Activated T-helper 1 cell treated with anti-CD3 and anti-CD28 coated beads, Interleukin-12 subunit alpha, Interleukin-12 subunit beta, Interleukin-2, Interleukin-4 antibody, amounts not matched to agents 30 ng/mL and 10 ng/mL and 1 ng/mL, durations not matched to agents 14 hours and 24 hours and 36 hours (primary cell): ENCODE measurements at places on chromosomes 3 and 15.

GRCh38 chr3:144770915-144771351 lies 799.3 kb downstream of the DIPK2A start:
- no peak for DNase-seq

DNA sequence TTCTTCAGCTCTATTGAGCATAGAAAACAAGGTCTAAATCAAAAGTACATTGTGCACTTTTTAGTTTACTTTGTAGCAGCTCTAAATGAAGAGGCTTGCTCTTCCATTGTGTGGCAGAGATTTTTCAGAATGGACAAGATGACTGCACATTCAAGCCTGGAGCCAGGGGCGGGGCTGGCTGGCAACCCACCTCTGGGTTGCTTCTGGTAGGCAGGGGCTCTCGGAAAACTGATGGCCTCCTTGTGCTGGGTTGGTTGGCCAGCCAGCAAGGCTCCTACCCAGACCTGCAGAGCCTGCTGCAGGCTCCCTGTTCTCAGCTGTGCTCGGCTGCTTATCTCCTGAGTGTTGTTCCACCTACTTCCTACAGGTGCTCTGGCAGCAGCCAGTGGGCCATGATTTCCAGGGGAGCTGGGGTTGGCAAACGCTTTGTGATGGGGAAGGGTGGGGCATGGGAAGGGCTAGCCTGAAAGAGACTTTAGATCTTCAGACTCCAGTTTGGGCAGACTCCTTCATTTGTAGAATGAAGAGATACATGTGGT lies 8.8 kb downstream of the BSN start:
- DNase-seq: no peak

- DNase-seq: no peak
Measured at GRCh38 chr3:135131290-135131689, 336.2 kb downstream of the EPHB1 start.

DNA sequence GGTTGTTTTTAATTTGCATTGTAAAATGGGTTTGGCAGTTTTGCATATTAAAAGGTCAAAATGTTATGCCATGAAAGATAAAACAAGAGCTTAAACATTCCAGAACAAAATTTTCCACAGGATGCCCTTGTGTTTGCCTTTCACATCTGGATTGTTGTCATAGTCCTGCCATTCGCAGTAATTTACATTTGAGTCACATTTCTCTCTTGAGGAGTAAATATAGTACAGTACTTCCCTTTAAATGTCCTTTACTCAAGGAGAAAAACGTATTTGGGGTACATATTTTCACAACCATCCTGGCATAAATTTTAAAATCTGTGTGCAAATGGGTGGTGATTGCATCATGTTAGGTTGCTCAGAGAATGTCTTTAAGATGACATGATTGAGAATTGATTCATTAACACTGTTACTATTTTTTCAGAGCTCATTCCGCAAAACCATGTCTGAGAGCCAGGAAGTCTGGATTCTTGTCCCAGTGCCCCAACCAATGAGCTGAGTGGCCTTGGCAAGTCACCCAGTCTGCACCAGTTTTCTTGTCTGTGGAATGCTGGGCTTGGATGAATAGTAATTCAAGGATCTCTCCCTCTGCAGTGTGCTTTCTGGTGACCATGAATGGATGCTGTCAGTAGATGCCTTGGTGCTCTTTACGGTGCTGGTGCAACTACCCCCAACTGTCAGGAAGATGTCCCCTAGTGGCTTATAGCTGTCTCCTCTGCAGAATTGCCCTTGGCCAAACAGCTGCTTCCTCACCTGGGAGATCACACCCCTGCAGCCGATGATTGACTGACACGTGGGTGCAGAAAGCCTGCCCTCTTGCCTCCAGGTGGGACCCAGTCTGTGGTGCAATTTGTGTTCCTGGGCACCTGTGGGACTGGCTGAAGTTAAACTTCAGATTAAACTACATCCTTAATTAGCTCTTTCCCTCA lies 43.0 kb downstream of the ABHD5 start:
- no peak for DNase-seq

GRCh38 chr15:96107916-96108315 lies 222.6 kb upstream of the NR2F2 start:
- no peak for DNase-seq

DNA sequence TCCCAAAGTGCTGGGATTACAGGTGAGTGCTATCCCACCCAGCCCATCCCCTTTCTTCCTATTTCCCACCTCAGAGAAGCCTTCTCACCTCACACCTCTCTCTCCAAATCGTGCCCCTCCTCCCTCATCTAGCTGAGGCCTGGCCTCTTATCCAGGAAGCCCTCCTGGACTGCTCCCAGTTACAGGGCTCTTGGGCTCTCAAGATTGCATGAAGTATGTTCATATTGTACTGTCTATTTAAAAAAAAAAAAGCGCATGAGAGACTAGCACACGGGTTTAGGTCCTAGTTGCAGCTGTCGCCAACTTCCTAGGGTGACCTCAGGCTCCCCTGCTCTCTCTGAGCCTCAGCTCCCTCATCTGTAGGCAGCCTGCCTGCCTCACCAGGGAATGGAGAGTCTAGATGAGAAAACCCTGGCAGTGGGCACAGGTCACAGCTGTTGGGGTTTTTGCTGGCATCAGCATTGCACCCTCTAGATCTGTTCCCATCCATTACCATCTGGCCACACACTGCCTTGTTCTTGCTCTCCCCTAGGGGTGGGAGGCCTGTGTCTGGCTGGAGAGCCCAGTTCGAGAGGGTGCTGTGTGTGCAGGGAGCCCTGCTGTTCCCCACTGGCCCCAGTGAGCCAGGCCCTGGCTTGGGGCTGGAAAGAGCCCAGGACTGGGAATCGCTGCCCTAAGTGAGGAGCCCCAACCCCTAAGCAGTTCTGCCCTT lies 24.2 kb upstream of the C15orf39 start:
- DNase-seq: no peak

GRCh38 chr3:129890125-129890524 lies 3.4 kb downstream of the TMCC1 start:
- no peak for DNase-seq

DNA sequence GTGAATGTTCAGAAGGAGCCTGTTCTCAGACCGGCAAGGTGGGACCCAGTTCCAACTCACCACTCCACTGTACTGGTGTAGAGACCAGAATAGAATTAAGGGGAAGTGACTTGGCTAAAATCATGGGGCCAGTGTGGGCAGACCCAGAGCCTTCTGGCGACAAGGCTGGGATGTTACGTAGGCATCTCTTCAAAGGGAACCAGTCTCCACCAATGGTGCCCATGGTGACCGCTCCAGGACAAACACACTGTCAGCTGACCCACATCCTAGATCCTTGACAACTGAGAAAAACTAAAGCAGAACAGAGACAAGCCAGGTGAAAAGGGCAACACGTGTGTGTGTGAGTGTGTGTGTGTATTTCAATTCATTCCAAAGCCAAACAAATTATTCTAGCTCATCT lies 321.7 kb upstream of the FRG2C start:
- DNase-seq: no peak

DNA sequence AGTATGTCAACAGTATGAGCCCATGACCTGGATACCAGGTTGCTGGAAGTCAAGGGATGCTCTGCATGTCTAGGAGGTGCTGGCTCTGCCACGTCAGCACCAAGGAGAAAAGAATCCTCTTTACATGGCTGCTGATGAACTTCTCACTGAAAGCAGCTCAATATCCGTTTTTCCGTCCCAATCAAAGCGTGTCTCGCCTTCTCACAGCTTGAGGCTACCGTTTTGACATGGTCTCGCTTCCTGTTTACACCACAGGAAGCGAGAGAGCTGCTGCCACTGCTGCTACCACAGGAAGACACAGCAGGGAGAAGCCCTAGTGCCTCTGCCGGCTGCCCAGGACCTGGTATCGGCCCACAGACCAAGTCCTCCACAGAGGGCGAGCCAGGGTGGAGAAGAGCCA lies 27.3 kb downstream of the STARD5 start:
- peak; percentile 77 for DNase-seq

- DNase-seq: no peak
Measured at GRCh38 chr15:77489647-77490046, 69.0 kb downstream of the HMG20A start.

DNA sequence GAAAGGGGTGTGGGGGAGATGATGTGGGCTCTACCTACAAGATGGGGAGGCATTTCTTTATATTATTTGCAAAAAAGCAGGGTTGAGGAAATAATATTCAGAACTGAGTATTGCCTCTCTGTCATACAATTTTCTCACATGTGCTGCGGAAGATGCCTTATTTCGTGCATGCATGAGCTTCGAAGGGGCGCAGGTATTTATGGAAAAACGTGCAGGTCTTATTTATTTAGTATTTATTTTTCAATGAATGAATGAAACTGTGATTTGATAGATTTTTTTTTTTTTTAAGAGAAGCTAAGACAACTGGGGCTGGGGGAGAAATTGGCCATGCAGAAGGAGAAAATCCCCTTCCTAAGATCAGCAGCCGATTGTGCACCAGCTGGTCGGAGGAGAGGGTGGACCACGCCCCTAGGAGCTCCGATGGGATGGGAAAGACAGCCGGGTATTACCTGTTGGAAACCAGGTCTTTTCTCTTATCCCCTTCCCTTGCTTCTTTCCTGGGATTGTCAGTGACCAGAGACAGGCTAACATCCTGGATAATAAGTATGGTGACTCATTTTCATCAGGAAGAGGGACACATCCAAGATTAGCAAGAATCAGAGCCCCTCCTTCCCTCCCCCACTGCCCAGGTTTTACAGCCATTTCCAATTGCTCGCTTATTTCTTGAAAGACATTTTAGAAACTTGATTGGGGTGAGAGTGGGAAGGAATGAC lies 875 bp downstream of the GAP43 start:
- DNase-seq: no peak

GRCh38 chr15:40894681-40895448 lies 615 bp downstream of the VPS18 start:
- peak; percentile 60 for DNase-seq

DNA sequence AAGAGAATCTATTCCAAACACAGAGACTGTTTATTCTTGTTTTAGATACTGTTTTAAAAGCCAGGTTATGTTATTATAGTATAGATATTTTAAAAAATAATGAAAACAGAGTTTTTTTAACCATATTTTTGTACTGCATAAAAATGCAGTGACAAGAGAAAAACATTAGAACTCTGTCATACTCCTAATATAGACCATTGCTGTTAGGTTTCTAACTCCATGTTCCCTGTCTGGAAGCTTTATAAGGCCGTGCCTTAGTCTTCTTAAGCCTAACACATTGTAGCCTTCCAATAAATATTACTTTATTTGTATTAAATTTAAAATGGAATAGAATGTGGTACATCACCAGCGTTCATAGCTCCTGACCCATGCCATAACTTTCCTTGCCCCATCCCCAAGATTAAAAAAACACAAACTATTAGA lies 53.2 kb downstream of the MBNL1 start:
- no peak for DNase-seq

GRCh38 chr15:69088300-69088965 lies 72.0 kb upstream of the GLCE start:
- DNase-seq: no peak

- no peak for DNase-seq
Measured at GRCh38 chr3:78077842-78078241, 1037.9 kb downstream of the ROBO2 start.

DNA sequence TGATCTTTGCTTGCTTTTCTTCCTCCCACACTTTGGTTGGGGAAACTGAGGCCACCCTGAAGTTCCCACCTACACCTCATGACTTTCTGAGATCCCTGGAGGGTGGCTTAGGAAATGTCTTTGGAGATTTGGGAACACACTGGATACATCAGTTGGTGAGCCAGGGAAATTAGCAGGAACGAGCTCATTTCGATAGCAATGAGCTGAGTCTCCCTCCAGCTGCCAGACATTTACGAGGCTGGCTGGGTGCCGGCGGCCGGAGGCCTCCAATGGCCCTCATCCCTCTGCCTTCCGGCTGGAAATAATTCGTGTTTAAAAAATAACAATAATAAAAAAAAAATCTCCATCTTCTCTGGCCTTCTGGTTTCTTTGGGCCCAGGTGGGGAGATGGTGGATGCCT lies 38.8 kb downstream of the SMAD6 start:
- DNase-seq: no peak

- DNase-seq: no peak
Measured at GRCh38 chr3:18872466-18872865, 275.8 kb upstream of the KCNH8 start.

DNA sequence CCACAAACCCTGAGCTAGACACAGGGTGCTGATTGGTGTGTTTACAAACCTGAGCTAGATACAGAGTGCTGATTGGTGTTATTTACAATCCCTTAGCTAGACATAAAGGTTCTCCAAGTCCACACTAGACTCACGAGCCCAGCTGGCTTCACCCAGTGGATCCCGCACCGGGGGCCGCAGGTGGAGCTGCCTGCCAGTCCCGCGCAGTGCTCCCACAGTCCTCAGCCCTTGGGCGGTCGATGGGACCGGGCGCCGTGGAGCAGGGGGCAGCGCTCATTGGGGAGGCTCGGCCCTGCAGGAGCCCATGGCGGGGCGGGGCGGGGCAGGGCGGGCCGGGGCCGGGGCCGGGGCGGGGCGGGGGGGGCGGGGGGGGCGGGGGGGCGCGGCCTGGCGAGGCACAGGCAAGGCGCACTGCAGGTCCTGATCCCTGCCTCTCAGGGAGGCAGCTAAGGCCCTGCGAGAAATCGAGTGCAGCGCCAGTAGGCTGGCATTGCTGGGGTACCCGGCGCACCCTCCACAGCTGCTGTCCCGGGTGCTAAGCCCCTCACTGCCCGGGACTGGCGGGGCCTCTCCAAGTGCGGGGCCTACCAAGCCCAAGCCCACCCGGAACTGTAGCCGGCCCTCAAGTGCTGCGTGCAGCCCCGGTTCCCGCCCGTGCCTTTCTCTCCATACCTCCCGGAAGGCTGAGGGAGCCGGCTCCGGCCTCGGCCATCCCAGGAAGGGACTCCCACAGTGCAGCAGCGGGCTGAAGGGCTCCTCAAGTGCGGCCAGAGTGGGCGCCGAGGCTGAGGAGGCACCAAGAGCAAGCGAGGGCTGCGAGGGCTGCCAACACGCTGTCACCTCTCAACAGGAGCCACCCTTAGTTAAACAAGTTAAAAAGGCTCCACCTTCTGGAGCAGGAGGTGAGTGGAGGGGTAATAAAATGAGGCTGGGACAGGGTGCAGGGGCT lies 9.8 kb upstream of the TMEM40 start:
- DNase-seq: no peak

GRCh38 chr3:147369231-147369630 lies 37.1 kb downstream of the ZIC4 start:
- no peak for DNase-seq

DNA sequence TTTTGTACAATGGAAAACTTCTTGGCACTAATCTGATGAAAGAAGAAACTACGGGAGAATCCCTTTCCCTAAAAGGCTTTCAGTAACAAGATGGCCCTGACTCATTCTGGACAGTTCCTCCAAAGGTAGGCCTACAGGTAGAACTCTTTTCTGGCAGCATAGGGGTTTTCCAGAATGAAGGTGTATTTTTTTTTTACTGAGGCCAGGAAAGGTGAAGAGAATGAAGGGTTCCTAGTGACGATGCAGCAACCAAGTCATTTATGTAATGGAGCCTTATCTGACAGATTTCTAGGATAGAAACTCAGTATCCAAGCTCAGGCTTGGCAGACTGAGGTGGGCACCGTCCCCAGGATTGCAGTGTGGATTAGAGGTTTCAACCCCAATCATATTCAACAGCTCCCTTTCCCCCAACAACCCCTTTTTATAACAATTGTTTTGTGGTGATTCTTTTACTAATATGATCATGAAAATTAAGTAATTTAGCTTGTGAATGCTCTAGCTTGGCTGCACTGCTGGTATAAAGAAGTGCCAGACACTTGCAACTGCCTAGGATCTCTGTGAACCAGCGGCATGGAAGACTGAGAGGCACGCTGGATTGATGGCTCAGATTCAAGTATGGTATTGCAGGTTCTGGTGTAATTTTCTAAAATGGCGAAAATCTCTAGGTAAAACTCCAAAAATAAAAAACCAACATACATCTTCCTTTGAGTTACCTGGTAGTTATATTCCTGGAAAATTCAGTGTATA lies 8.7 kb upstream of the TRIM69 start:
- DNase-seq: no peak

GRCh38 chr3:77079988-77080610 lies 40.2 kb downstream of the ROBO2 start:
- DNase-seq: no peak
